MCF 10A (cell line): ENCODE measurements at places on chromosomes 16 and 17. TPM values are rescaled to one million over a fixed set of nuclear protein-coding genes. Genes with fewer than 3 reads are reported as not detected.

TPSB2 gene
- not detected in 2 replicates for total RNA-seq

KRTAP4-4 gene
- not detected in 2 replicates for total RNA-seq

DNA sequence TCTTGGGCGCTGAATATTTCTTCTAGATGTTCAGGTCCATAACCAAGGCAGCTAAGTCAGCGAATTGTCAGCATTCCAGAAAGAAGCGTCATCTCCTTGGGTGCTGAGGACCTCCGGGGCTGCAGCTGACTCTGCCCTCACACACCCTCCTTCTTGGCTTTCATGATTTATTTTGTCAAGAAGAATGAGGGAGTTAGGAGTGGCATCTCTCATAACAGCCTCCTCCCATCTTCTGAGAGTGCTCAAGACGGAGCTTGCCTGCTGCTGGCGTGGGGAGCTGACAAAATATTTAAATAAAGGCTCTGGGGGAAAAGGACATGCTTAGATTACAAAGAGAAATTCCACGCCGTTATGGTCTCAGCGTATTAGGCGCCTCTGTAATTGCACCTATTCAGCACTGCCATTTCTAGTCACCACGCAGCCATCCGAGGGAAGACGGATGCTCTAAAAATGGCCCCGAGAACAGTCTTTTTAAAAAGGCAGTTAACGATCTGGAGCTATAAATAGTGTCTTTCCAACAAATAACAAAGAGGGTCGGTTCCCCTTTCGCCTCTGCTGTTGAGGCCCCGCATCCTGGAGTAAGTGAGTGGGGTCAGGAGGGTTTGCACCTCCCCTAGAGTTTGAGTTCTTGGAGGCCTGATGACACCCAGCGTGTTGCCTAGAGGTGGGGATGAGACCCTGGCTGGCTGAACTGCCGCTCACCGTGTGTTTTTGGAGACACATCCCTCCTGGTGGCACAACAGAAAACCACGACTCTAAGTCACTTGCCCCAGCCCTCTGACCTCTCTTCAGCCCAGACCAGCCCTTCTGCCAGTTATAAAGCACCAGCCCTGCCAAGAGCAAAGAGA lies 187.0 kb downstream of the CCDC182 start:
- peak; percentile 67 for DNase-seq

- DNase-seq: no peak
Measured at GRCh38 chr17:50319306-50320004, 26.5 kb upstream of the XYLT2 start.

GRCh38 chr16:50616883-50617645 lies 64.0 kb downstream of the SNX20 start:
- DNase-seq: no peak
